Iris pigment epithelial cell (primary cell): ENCODE measurements at places on chromosomes 2 and 18.

GRCh38 chr2:15636972-15637785, 45.5 kb downstream of the DDX1 start:
- DNase-seq, result peak; percentile 71

- DNase-seq, result no peak
These were observed 33.0 kb upstream of the METTL21A start for GRCh38 chr2:207658156-207658555.

- peak; percentile 35 for DNase-seq
These were observed 229.8 kb downstream of the CCDC178 start for GRCh38 chr18:33210575-33211189.

- peak; percentile 87 for DNase-seq
These were observed 304.1 kb upstream of the ERBB4 start for GRCh38 chr2:212842544-212843185.

DNA sequence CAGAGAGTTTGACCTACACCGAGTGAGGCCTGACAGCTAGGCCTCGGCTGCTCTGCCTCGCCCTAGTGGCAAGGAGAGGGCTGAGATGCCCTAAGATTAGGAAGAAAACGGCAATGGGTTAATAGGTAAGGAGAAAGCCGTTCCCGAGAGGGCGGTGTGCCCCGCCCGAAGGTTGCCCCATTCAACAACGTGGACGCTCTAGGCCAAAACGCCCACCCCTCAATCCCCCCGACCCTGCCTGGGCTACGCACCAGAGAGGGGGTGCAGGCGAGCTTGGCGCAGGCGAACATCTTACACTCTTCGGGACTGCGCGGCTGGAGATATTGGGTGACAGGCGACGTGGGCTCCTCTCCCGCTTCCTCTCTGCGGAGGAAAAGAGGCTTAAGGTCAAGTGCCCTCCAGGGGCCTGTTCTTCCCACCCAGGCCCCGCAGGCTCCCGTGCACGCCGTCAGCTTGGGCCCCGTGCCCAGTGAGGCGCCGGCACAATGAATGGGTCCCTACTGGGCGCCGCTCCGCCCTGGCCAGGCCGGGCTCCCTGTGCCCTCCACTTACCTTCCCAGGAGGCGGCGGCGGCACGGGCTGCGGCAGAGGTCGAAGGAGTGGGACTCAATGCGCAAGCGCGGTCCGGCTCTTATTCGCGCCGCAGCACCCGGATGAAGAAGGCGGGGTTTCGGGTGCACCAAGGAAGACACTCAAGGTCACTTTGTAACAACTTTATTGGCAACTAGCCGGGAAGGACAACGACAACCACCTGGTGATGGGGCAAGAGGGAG, at the start of gene ATP5MC3:
TSS of gene ATP5MC3 (minus strand) at position 607 of the 773 bp plus-strand sequence. CDS start at position 290, 317 bp downstream.
- peak; percentile 94 for DNase-seq
